ENCODE measurements at places on chromosomes 12 and 14. TPM values are rescaled to one million over a fixed set of nuclear protein-coding genes. Genes with fewer than 3 reads are reported as not detected.

GRCh38 chr14:48275301-48275700 is 599.9 kb upstream of the MDGA2 start:
- ATAC-seq, result no peak

RD3L gene
- not detected for total RNA-seq

GALNT6 gene
- total RNA-seq, result 2.6 TPM

PTPRB gene
- total RNA-seq, result 27.7 TPM

HECTD4 gene
- total RNA-seq, result 50.9 TPM

DNA sequence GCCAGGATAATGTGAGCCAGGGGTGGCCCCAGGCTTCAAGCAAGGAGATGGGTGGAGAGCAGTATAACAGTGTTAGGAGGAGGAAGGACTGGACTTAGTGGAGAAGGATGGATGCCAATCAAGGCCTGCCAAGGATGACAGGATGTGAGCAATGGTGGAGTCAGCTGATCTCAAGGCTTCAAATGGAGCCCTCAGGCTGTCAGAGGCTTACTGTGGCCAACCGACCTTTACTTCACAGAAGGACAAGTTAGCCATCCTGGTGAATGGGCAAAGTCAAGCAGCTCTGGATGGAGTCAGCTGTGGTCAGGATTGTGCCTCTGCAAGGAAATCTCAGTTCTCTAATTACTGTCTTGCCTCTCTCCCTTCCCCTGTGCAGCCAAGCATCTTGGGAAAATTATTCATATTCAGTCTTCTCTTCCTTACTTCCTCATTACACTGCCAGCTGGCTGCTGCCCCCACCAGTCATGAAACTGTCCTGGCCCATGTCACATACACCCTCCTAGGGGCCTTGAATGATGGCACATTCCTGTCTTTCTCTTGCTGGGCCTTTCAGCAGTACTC is 7.6 kb upstream of the STAT6 start:
- peak; percentile 46 for ATAC-seq

ASPG gene
- not detected for total RNA-seq

- ATAC-seq, result no peak
These were observed 8.8 kb upstream of the GPRC5D start for GRCh38 chr12:12960639-12961209.

DNA sequence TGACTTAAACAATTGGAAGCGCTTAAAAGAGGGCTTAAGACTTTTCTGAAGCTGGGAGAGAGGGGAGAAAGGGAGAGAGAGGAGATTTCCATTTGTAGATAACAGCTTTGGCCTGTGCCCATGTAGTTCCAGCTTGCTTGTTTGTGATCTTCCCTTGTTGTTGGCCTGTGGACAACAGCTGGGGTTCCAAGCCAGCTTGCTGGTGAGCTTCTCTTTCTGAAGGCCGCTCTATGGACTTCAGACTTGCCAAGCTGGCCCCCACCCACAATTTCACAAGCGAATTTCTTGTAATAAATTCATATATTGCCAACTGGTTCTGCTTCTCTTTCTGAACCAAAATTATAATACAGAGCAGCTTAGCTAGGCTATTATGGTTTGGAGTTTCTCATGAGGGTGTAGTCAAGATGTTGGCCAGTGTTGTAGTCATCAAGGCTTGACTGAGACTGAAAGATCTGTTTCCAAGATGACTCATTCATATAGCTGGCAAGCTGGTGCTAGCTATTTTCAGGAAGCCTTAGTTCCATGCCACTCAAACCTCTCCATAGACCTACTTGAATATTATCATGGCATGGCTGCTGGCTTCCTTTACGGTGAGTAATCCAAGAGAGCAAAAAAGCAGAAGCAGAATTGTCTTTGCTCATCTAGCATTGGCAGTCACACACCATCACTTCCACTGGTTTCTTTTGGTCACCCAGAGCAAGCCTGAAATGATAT is 89.4 kb downstream of the ATP23 start:
- no peak for ATAC-seq

DNA sequence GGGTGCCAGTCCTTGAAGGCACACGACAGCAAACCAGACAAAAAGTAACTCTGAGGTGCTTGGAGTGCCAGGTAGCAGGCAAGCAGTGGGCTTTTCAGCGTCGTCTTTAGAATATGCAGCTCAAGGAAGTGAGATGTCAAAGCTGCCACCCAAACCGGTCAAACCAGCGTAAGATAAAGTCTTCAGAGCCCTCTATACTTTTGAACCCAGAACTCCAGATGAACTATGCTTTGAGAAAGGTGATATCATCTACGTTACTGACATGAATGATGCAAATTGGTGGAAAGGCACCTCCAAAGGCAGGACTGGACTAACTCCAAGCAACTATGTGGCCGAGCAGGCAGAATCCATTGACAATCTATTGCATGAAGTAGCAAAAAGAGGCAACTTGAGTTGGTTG is 95.9 kb downstream of the TBX3 start:
- ATAC-seq, result no peak

All from gastroesophageal sphincter (tissue), 4 donors.